Effector memory CD8-positive, alpha-beta T cell (primary cell): ENCODE measurements at places on chromosomes 16 and 17.

DNA sequence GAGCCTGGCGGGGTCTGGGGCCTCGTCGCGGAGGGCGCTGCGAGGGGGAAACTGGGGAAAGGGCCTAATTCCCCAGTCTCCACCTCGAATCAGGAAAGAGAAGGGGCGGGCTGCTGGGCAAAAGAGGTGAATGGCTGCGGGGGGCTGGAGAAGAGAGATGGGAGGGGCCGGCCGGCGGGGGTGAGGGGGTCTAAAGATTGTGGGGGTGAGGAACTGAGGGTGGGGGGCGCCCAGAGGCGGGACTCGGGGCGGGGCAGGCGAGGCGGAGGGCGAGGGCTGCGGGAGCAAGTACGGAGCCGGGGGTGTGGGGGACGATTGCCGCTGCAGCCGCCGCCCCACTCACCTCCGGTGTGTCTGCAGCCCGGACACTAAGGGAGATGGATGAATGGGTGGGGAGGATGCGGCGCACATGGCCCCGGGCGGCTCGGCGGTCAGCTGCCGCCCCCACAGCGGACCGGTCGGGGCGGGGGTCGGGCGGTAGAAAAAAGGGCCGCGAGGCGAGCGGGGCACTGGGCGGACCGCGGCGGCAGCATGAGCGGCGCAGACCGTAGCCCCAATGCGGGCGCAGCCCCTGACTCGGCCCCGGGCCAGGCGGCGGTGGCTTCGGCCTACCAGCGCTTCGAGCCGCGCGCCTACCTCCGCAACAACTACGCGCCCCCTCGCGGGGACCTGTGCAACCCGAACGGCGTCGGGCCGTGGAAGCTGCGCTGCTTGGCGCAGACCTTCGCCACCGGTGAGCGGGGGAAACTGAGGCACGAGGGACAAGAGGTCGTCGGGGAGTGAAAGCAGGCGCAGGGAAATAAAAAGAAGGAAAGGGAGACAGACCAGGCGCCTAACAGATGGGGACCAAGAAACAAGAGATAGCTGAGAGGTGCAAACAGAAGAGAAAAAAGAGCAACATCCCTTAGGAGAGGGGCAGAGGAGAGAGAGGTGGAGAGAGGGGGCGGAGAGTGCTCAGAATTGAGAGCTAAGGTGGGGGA lies at the start of gene PNMT:
PNMT (plus strand) TSS at position 509 of the 980 bp plus-strand sequence; CDS start at position 532, 23 bp downstream.
- peaks cover 6% of the 10 kb centered on the region for H3K36me3 ChIP-seq
- H3K27ac ChIP-seq = no peak within 1 kb of the TSS
- peaks cover 44% of the 10 kb centered on the region for H3K27me3 ChIP-seq
- DNase-seq = peak; percentile 62
- peak within 1 kb of the TSS; percentile 77 for H3K4me3 ChIP-seq
- peaks cover 22% of the 10 kb centered on the region for H3K4me1 ChIP-seq

DNA sequence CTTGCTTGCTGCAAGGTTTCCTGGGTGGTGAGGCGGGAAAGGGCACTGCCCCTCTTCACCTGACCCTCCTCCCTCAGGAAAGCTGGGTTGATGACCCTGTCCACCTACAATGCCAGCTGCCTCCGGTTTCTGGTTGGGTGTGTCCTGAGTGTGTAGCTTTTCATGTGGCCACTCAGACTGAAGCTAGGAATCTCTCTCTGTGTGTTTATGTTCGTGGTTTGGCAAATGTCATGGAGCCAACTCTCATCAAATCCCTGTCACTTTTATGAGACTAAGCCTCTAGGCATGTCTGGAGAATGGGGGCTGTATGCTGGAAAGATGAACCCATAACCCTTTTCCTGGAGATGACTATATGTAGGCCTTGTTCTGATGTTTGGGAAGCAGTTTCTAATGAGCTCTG lies 17.1 kb downstream of the PLEKHG4 start:
- no peak overlapping the region for H3K4me3 ChIP-seq
- DNase-seq = no peak
- no peaks in the 10 kb centered on the region for H3K36me3 ChIP-seq
- peaks cover 7% of the 10 kb centered on the region for H3K4me1 ChIP-seq
- H3K27ac ChIP-seq = no peak overlapping the region

- no peak overlapping the region for H3K27ac ChIP-seq
- H3K4me3 ChIP-seq = no peak overlapping the region
Observed at GRCh38 chr17:28145348-28145747, 102.9 kb downstream of the NLK start.

GRCh38 chr17:55576237-55576995 lies 65.2 kb upstream of the SMIM36 start:
- no peaks in the 10 kb centered on the region for H3K36me3 ChIP-seq
- DNase-seq = no peak
- H3K27me3 ChIP-seq = peaks cover 9% of the 10 kb centered on the region
- H3K4me3 ChIP-seq = no peak overlapping the region
- H3K27ac ChIP-seq = no peak overlapping the region

DNA sequence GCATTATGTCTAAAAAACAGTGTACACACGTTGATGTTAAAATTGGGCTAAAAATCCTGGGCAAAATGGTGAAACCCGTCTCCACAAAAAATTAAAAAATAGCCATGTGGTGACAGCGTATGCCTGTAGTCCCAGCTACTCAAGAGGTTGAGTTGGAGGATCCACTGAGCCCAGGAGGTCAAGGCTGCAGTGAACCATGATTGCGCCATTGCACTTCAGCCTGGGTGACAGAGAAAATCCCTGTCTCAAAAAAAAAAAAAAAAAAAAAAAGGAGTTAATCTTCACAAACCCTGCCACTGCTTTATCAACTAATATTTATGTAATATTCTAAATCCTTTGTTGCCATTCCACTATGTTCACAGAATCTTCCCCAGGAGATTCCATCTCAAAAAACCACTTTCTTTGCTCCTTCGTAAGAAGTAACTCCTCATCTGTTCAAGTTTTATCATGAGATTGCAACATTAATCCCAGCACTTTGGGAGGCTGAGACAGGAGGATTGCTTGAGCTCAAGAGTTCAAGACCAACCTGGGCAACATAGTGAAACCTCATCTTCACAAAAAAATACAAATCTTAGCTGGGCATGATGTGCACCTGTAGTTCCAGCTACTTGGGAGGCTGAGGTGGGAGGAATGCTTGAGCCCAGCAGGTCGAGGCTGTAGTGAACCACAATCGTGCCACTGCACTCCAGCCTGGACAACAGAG lies 1.9 kb upstream of the C16orf87 start:
- H3K4me3 ChIP-seq = no peak overlapping the region
- H3K4me1 ChIP-seq = peaks cover 20% of the 10 kb centered on the region
- no peaks in the 10 kb centered on the region for H3K27me3 ChIP-seq

DNA sequence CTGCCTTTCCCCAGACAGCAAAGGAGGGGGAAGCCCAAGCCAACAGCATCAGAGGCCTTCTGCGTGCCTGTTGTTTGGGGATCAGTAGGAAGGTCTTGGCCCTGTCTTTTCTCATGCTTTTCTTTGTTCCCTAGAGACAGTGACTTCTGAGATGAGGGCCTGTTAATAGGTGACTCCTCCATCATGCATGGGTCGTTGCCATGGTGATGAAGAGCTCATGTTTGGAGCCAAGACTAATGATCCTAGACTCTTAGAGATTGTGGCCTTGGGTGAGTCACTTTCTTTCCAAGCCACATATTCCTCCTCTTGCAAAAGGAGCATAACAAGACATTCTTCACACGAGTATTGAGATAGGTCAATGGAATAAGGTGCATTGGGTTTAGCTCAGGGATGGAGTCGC lies 201.1 kb upstream of the ASIC2 start:
- peaks cover 19% of the 10 kb centered on the region for H3K27me3 ChIP-seq
- H3K36me3 ChIP-seq = no peaks in the 10 kb centered on the region
- DNase-seq = no peak
- H3K27ac ChIP-seq = no peak overlapping the region

GRCh38 chr17:82775001-82775823 lies 23.3 kb downstream of the TBCD start:
- peaks cover 9% of the 10 kb centered on the region for H3K36me3 ChIP-seq
- peaks cover 23% of the 10 kb centered on the region for H3K4me1 ChIP-seq

DNA sequence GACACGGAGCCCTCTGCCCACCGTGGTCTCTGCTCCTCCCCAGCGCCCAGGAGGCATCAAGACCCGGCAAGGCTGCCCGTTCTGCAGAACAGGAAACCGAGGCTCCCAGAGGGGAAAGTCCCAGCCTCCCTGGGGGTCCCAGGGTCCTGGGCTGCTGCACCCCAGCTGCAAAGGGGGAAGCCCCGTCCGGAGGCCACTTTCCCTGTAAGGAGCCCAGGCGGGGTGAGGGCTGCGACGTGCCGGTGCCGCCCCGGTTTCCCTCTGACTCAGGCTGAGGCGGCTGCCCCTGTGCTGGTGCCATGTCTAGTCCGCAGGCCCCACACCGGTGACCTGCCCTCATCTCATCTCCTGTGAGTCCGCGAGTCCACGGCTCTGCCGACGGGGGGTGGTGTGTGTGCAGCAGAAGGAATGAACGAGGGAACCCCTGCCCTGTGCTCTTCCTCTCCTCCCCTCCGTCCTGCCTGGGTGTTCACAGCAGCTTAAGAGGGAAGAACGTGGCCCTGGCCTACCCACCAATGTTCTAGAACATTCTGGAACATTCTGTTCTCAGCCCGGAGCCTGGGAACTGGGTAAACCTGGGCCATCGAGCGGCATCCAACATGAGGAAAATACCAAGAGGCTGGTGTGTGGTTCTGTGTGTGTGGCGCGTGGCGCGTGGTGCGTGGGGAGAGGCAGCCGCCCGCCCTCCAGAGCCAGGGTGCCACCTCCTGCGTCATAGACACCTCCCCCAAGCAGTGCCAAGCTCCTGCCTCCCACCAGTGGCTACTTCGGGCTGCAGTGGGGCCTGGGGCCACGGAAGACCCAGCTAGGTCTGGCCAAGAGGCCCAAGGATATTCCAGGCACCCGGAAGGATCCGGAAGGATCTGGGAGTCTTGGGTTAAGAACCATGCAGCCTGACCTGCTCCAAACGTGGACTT lies 7.0 kb upstream of the CBFA2T3 start:
- H3K27ac ChIP-seq = no peak overlapping the region
- no peak overlapping the region for H3K4me3 ChIP-seq
- peaks cover 4% of the 10 kb centered on the region for H3K36me3 ChIP-seq
